ENCODE measurements at places on chromosomes 11 and 22.

- no peak for DNase-seq
These were observed 15.3 kb downstream of the MICAL2 start for GRCh38 chr11:12125609-12126149.

DNA sequence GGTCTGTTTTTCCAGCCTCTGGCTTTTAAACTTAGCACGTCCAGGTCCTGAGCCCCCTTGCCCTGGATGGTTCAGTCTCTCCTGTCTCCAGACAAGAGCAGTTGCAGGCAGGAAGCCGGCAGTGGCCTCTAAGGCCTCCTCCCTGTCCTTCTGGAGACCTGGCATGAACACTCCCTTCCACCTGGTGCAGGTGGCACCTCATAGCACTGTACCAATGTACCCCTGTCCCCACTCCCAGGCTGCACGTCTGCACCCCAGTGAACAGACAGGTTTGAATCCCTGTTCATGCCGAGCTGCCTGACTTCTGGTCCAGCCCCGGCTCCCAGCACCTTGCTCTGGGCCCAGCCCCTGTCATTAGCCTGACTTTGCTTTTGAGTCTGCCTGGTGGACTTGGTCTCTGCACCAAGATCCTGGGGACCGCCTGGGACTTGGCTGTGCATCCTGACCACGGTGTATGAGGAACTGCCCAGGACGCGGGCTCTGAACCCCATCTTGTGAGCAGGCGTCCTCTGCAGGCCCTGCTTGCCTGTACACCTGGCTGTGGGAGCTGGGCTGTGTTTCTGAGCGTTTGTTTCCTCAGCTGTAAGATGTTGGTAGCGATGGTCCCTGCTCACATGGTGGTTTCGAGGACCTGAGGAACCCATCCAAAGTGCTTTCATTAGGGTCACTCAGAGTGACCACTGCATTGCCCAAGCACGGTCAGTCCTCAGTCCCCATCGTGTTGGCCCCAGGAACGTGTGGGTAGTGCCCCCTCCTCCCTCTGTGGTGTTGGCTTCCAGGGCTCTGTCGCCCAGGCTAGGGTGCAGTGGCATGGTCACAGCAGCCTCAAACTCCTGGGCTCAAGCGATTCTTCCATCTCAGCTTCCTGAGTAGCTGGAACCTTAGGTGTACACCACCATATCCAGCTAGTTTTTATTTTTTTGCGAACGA is 75.0 kb upstream of the SHANK2 start:
- DNase-seq: no peak

- no peak for DNase-seq
These were observed 1.8 kb downstream of the PPP1R14B start for GRCh38 chr11:64244966-64245365.

DNA sequence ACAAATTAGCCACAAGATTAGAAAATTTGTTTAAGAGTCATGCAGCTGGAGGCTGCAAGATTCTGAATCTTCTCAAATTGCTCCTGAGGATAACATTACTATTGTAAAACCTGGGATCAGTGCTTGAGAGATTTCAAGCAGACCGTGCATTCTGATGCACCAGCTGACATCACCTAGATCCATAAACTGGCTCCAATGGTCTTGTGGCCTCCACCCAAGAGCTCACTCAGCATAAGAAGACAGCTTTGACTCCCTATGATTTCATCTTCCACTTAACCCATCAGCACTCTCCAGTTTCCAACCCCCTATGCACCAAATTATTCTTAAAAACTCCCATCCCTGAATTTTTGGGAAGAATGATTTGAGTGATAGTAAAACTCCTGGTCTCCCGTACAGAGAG is 1007.9 kb upstream of the TENM4 start:
- DNase-seq: no peak

DNA sequence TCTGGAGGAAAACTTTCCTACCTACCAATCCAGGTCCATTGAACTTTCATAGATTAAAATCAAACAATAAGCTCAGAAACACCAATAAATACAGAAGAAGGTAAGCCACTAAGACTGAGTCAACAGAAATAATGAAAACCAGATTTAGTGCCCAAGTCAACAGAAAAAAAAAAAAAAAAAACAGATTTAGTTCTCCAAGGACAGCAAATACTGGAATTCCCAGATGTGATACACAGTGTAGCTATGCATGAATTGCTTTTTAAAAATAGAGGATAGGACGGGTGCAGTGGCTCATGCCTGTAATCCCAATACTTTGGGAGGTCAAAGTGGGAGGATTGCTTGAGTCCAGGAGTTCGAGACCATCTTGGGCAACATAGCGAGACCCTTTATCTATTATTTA is 15.7 kb downstream of the DMC1 start:
- DNase-seq: no peak

Data from activated gamma-delta T cell (primary cell).